ENCODE measurements at places on chromosomes 16 and 17. TPM values are rescaled to one million over a fixed set of nuclear protein-coding genes. Genes with fewer than 3 reads are reported as not detected.

CLEC3A gene
- not detected for total RNA-seq

DNA sequence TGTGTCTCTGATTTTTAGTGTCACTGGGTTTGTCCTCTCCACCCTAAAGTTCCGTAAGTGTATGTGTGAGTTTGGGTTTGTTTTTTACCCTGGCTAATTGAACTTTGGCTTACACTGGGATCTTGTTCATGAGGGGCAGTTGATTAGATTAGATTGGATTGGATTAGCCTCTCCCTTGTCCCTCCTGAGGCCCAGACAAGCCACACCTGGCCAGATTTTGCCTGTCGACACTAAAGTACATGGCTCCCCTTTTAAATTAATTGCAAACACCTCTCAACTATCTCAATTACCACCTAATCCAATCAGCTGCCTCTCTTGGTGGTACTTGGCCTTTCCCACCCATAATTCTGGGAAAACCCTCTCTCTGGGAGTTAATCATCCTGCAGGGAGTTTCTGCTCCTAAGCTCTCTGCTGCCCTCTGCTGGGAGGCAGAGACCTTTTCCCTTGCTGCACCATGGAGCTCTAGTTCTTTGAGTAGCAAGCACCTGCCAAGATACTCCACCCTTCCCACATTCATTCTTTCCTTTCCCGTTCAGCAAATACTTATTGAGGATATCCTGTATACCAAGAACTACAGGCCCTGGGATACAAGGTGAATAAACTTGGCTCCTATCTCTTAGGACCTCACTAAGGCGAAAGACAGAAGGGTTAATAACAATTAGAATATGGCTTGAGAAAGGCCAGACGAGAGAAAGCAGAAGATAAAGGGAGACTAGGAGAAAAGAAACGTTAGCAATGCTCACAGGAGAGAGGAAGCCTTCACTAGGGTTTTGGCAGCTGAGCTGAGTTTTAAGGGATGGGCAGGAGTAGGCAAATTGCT, 60.0 kb upstream of the MPHOSPH6 start:
- DNase-seq: peak; percentile 82

DNA sequence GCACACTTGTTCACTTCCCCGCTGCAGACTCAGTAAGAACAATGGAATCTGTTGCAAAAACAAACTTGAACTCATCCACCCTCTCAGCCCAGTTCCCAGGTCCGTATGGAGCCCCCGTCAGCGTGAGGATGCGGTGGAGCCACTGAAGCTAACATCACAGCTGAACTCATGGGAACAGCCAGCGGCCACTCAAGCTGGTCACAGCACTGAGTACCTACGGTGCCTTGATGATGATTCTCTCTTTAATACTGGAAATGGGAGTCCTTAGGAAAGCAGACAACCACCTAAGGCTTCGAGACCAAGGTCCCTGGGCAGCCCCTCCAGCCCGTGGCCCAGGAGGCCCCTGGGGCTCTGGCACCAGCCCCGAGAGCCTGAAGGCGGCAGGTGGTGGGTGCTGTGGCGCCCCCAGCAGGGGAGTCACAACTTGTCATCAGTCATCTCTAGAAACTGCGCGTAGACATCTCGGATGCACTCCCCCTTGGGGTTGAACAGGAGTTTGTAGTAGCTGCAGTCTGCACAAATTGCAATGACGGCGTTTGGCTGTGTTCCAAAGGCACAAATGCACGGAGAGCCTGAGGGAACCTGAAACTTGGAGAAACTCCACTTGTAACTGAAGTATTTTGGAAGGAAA, 31.0 kb upstream of the RHOT1 start:
- peak; percentile 70 for DNase-seq

DNA sequence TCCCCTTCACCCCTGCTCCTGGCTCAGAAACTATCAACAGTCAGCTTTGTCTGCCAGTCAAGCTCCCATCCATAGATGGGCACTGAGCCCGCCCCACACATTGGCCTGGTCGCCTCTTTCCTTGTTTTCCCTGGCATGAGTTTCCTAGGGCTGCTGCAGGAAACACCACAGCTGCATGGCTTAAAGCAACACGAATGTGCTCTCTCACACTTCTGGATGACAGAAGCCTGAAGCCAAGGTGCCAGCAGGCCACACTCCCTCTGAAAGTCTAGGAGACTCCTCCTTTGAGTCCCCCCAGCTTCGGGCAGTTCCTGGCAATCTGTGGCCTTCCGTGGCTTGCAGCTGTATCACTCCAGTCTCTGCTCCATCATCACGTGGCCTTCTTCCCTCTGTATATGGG, 69.9 kb downstream of the TBC1D16 start:
- no peak for DNase-seq

DNA sequence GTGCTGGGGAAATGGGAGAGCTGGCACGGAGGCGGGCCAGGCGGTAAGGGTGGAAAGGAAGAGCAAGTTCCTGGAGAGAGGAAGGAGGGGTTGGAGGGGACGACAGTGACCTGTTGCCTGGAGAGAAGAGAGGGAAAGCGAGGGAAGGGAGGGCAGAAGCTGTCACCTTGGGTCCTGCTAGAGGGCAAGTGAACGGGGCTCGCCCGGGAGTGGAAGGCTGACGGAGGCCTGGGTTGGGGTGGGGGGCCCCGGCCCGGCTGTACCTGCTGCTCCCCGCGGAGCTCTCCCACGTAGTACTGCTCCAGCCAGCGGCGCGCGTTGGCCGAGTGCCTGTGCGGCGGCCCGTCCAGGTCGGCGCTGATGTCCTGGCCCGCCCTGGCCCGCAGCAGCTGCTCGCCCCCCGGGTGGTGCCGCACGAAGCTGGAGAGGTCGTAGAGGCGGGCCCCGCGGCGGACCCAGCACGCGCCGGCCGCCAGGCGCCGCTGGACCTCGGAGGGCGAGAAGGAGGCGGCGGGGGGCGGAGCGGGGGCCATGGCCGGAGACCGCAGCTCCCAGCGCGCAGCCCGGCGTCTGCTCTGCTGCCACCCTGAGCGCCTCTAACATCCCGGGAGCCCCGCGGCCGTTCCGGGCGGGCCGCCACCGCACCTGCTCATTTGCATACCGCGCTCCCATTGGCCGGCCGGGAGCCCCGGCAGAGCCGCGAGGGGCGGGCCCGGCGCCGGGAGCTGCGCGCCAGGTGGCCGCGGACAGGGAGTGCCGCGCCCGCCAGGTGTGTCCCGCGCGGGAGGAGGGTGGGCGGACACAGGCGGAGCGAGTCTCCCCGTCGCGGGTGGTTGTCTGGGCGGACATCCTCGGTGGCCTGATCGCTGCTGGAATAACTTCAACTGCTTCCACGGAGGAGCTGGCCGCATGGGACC, at the start of gene FA2H:
FA2H (minus strand) TSS at position 598 of the 917 bp plus-strand sequence; CDS start at position 533, 65 bp downstream.
- peak; percentile 84 for DNase-seq

DNA sequence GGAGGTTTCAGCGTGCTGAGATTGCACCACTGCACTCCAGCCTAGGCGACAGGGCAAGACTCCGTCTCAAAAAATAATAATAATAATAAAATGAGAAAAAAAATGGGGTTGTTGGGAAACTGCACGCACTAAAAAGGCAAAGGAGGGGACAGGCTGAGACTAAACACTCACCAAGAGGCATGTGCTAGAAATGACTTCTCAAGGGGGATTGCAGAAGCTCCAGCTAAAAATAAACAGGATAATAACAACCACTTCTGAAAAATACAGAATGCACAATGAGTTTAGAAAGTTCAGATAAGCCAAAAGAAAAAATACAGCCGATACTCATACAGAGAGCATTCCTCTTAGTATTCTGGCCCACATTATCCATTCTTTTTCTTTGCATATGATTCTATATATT, 15.1 kb upstream of the TIMP2 start:
- no peak for DNase-seq

DNA sequence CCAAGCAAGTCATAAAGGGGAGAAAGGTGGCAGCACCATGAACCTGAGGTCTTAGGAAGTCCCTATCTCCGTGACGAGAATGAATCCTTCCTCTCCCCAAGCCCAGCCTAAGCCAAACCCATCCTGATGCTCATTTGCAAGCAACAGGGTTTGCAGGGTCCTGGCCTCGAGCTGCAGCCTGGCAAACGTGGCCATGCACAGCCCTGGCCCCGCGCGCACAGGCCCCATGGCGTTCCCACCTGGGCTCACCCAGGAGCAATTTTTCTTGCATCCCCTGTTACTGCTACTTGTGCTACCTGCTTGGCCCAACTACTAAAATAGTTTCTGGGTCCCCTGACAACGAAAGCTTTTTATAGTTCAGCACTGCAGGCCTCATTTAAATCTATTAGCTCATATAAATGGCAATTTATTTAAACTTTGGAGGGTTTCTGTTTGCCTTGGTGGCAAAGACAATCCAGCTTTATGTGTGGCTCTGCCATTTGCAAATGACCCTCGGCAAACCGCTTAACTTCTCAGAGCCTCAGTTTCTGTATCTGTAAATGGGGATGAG, 141.5 kb downstream of the C16orf78 start:
- DNase-seq: no peak
